ENCODE measurements at places on chromosomes 5 and 9.

DNA sequence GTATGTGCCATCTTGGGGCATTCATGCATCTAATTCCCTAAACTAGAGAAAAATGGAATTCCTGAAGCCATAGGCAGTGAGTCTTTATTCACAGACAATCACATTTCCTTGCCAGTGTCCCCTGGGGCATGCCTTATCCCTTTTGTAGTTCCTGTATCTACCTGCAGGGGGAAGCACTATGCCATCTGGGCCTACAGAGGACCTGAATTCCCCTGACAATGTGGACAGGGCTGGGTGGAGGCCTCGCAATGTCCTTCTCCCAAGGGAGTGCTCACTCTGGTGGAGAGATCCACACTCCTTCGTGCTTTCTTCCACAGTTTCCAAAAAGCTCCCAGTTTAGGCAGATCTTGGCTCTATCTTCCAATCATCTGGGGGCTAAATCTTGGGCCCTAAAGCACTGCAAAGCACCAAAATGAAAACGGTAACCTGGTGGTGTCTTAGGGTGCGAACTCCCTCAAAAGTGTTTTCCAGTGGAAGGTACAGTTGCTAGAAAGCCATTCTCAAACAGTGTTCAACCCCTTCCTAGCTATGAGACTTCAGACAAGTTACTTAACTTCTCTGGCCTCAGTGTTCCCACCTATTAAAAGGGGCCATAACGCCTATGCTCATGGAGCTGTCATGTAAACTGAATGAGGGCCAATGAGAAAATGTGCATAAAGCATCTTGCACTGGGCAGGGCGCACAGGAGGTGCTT lies 17.5 kb downstream of the WHRN start:
- peak; percentile 49 for DNase-seq

- DNase-seq: no peak
Observed at GRCh38 chr9:109923806-109924205, 143.8 kb downstream of the PALM2AKAP2 start.

GRCh38 chr9:121738411-121738810 lies 87.0 kb downstream of the DAB2IP start:
- DNase-seq: no peak

DNA sequence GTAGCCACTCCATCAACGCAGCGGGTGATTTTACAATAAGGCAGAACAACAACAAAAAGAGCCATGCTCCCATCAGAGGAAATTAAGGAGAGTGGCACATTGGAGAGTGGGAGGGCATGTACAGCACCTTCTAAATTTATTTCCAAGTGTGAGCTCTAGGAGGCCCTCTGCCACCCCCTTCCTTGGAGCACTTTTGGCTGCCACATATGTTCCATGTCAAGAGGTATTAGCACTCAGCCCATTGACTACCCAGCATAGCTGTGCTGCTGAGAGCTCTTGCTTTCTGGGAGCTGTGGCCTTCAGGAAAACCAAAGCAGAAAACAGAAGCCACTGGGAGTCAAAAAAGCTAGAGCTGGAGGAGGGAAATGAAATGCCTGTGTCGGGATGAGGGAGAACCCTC lies 200.2 kb upstream of the PANK3 start:
- DNase-seq: no peak

GRCh38 chr5:16603701-16604100 lies 13.1 kb downstream of the RETREG1 start:
- no peak for DNase-seq

- DNase-seq: no peak
Observed at GRCh38 chr5:6858419-6858818, 145.2 kb downstream of the TENT4A start.

DNA sequence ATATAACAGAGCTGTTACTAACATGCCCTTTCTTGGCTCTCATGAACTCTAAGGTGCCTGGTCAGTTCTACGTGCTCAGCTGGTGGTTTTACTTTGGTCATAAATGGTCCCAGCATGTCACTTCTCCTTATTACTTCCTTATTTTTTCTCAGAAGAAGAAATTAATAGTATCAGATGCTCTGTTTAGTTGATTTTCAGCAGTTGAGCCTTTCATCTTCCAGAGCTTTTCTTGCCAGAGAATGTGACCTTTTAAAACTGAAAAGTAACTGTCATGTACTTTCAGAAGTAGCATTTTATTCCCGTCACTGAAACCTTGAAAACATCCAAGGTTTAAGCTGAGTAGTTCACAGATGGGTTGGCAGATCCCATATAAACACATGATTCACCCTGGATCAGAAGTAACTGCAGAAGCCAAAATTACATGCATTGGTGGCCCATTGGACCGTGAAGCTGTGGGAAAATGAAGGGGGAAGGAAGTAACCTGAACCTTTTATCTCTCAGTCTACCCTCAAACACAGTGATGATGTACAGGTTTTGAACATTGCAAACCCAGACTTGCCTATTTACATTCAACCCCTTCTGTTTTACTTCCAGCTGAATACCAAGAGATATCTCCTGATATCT lies 50.5 kb downstream of the HACD4 start:
- no peak for DNase-seq

DNA sequence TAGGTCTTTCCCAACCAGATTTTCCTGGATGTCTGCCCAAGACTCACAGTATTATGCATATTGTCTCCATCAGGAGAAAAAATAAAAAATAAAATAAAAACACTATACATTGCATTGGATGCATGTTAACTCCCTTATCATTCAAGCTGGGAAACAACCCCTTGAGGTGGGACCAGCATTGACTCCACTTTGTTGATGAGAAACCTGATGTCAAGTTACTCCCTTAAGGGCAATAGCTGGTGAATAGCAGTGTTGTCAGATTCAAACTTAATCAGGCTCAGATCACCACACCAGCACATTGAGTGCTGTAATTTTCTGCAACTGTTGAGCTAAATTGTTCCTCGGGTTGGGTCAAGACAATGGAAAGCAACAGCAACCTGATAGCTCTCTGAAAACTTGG lies 264.0 kb upstream of the TRIM32 start:
- no peak for DNase-seq

Data from activated naive CD4-positive, alpha-beta T cell treated with anti-CD3 and anti-CD28 coated beads, Interleukin-2, amount 50 U/mL, for 16 hours (primary cell).